ENCODE measurements at places on chromosomes 7 and 10.

DNA sequence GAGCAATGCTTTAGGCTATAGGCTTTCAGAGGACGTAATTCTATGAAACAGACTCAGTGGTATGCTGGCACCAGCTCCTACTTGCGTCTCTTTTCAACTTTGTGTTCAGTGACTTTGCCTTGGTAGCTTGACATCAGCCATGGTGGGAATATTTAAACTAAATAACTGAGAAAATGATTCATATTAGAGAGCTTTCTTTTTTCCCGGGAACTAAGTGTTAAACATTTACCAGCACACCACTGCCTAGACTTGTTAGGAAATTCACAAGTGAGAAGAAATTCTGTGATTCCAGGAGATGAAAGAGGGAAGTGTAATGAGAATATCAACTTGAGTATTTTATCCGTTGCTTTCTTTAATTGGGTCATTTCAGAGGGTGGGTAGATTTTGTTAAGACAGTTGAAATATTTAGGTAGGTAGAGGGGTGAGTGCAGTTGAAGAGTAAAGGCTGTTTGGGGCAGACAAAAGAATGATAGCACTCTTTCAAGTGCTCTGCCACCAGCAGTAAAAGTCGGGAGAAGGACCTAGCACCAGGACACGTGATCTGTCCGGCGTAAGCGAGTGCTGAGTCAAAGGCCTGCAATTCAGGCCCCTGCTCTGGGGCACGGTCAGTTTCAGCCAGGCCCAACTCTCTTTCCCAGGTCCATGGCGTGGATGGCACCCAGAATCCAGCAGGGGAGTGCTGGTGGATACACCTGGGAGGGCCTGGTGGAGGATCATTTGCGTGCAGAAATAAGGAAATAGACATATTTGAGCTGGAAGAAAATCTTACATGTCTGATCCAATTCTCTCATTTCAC is 206.3 kb downstream of the SNX10 start:
- no peak for DNase-seq

- no peak for DNase-seq
Measured at GRCh38 chr10:52115823-52116222, 198.3 kb upstream of the DKK1 start.

GRCh38 chr10:114648368-114648767 is 9.7 kb downstream of the ABLIM1 start:
- DNase-seq: no peak

DNA sequence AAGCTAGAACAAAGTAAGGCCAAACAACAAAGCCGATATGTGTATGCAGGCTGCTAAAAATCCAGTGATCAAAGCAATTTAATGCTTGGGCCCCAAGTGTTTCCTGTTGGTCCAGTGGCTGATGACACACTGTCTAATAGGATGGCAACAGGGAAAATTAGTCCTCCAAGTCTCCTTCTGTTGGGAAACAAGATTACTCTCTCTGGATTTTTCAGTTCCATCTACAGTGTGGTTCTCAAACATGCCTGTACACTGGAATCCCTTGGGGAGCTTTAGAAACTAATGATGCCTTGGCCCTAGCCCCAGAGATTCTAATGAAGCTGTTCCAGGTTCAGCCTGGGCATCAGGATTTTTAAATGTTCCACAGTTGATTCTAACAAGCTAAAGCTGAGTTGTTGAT is 198.7 kb downstream of the AHR start:
- DNase-seq: no peak

DNA sequence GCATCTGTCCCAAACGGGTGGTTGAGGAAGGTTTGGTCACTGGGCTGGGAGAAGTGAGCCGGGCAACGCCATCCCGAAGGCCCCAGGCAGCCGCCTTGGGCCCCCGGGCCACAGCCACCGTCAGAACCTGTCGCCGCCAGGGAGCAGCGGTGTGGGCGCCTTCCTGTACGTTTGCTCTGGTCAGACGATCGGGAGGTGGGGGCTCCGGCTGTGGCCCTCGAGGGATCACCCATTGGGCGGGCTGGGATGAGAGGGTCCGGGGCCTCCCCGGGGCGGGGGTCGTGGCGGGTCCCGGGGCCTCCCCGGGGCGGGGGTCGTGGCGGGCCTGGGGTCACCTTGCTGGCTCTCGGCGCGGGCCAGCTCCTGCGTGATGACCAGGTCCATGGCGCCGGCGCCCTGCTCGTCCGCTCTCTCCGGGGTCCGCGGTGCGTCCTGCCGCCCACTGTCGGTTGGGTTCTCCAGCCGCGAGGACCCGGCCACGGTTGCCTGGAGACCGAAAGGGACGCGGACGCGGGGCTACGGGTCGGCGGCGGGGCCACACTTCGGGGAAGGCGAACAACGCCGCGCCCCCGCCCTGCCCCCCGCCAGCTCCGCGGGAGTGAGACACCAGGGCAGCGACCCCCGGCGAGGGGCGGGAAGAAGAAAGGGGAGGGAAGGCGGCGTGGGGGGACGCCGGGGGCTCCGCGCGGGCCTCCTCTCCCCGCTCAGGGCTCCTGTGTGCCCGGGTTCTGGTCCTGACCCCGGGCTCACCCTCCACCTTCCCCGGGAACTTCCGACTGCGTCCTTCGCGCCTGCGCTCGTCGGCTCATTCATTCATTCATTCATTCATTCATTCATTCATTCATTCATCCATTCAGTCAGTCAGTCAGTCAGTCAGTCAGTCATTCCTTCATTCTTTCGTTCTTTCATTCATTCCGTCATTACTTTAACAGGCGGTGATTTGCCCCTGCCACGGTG is at the start of gene CFAP46:
CFAP46 (minus strand) TSS at position 470 of the 957 bp plus-strand sequence; CDS start at position 384, 86 bp downstream.
- no peak for DNase-seq

DNA sequence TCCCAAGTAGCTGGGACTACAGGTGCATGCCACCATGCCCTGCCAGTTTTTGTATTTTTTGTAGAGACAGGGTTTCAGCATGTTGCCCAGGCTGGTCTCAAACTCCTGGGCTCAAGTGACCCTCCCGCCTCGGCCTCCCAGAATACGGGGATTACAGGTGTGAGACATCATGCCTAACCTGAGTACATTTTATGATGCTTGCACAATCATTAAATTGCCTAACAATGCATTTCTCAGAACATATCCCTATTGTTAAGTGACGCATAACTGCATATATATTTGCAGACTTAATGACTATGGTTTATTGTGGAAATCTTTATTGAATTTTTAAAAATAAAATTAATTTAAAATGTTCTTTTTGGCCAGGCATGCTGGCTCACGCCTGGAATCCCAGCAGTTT is 30.7 kb downstream of the INA start:
- DNase-seq: no peak

- DNase-seq: no peak
Measured at GRCh38 chr10:13092291-13093102, 7.5 kb upstream of the OPTN start.

DNA sequence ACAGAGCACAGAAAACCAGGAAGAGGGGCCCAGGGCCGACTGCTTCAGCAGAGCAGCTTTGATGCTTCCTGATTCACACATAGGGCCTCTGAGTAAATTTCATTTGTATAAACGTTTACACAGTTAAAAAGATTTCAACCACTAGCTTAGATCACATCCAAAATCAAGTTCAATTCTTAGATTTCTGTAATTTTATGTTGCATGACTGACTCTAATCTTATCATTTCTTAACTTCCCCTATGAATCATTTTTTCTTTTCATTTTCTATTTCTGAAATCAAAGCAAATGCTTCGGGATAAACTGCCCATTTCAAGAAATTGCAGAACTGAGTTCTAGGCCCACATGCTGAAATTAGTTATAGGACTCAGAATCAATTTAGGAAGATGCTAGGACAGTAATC is 224.7 kb downstream of the INHBA start:
- no peak for DNase-seq

GRCh38 chr10:78483641-78484040 is 450.0 kb downstream of the RPS24 start:
- DNase-seq: no peak

- DNase-seq: no peak
Measured at GRCh38 chr10:32386623-32387260, 39.8 kb upstream of the EPC1 start.

DNA sequence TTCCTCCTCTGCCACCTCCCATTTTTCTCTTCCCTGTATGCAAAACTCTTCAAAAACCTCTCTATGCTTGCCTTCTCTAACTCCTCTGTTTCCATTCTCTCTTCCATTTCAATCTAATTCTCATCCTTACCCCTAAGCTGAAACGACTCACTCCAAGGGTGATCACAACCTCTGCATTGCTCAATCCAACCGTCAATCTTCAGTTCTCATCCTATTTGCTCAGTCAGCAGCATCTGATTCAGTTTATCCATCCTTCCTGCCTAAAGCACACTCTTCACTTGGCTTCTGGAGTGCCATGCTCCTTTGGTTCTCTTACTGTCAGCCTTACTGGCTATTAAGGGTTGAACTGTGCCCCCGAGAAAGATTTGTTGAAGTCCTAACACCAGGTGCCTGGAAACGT is 163.5 kb upstream of the NEBL start:
- DNase-seq: no peak

DNA sequence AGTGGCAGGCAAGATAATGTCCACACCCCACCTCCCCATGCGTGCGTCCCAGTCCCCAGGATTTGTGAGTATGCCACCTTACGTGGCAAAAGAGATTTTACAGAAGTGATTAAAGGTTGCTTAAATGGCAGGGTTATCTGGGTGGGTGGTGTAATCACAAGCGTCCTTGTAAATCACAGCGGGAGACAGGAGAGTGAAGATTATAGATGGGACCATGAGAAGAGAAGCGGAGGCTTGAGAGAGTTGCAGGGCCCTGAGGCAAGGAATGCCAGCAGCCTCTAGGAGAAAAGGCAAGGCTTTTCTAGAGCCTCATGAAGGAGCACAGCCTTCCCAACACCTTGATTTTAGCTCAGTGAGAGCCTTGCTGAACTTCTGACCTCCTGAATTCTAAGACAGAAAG is 10.2 kb downstream of the ZRANB1 start:
- no peak for DNase-seq

- DNase-seq: no peak
Measured at GRCh38 chr10:86017841-86018734, 348.5 kb downstream of the GRID1 start.

DNA sequence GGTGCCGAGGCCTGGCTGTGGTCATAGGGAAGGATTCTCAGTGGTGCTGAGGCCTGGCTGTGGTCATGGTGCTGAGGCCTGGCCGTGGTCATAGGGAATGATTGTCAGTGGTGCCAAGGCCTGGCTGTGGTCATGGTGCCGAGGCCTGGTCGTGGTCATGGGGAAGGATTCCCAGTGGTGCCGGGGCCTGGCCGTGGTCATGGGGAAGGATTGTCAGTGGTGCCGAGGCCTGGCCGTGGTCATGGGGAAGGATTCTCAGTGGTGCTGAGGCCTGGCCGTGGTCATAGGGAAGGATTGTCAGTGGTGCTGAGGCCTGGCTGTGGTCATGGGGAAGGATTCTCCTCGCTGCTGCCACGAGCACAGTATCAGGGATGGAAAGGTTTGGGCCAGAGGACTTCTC is 327.3 kb downstream of the ADARB2 start:
- no peak for DNase-seq

DNA sequence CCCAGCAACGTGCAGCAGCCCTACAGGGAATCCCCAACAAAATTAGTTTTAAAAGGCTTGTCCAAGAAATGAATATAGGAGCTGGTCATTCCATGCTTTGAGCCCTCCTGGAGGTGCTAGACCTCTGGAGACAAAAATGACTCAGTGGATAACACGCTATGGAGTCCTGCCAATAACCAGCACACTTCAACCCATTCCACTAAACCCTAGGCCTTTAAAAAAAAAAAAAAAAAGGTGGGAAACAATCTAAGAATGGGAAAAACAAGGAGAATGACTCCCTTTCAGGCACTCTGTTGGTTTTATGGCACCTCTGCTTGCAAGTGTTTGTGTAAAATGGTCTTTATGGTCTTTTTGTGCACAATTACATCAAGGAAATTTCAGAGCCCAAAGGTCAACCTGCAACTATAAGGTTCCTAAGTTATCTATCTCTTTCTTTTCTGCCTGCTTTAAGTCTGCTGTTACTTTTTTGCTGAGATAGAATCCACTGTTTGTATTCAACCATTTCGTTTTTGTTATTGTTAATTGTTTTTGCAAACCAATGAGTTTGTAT is 21.3 kb downstream of the AVL9 start:
- no peak for DNase-seq

- DNase-seq: no peak
Measured at GRCh38 chr7:26153241-26153822, 1.3 kb downstream of the NFE2L3 start.

- DNase-seq: no peak
Measured at GRCh38 chr10:1241322-1241890, 185.2 kb downstream of the WDR37 start.

GRCh38 chr10:131845505-131846239 is 55.1 kb upstream of the PPP2R2D start:
- DNase-seq: no peak

GRCh38 chr7:121062671-121063279 is 74.3 kb downstream of the CPED1 start:
- DNase-seq: no peak

DNA sequence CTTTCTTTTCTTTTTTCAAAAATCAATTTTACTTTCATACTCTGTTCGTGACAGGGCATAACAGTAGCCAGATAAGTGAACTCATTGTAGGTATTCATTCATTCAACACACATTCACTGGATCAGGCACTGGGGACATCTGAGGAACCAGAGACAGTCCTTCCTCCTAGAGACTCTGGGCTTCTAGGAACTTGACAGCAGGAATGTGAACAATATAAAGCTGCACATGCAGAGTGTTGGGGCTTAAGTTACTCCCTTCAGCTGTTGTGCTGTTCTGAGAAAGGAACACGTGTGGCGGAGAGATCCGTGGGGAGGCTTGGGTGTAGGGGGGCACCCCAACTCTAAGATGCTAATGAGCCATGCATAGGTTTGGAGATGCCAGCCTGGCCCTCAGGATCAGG is 120.4 kb downstream of the PKD1L1 start:
- no peak for DNase-seq
